Transverse colon (tissue), 4 donors: ENCODE measurements at places on chromosomes 5 and 9.

DNA sequence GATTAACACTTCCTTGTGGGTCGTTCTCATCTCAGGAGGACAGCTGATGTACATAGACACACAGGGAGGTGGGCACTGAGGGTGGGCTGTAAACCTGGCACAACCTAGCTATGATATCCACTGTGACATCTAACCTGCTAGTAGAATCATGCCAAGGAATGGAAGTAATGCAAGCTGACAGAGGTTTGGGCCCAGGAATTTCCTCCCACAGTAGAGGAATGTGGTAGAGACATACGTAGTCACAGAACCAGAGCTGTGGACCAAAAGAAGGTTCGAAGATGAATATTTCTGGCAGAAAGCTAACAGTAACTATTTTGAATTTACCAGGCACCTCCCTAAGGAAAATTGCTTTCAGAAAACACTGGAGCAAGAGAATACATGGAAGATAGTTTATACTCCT is 15.2 kb upstream of the DNAJC25 start:
- no peak for DNase-seq

DNA sequence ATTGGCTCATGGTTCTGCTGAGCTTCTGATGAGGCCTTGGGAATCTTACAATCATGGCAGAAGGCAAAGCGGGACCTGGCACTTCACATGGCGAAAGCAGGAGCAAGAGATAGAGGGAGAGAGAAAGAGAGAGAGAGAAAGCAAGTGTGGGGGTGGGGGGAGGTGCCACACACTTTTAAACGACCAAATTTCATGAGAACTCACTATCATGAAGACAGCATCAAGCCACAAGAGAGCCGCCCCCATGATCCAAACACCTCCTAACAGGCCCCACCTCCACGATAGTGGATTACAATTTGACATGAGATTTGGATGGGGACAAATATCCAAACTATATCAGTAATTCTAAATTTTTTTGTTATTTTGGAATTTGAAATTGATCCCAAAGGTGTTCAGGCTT is 553.9 kb downstream of the PRR16 start:
- DNase-seq, result no peak

GRCh38 chr9:73132034-73132776 is 19.5 kb upstream of the ANXA1 start:
- peak; percentile 65 for DNase-seq

DNA sequence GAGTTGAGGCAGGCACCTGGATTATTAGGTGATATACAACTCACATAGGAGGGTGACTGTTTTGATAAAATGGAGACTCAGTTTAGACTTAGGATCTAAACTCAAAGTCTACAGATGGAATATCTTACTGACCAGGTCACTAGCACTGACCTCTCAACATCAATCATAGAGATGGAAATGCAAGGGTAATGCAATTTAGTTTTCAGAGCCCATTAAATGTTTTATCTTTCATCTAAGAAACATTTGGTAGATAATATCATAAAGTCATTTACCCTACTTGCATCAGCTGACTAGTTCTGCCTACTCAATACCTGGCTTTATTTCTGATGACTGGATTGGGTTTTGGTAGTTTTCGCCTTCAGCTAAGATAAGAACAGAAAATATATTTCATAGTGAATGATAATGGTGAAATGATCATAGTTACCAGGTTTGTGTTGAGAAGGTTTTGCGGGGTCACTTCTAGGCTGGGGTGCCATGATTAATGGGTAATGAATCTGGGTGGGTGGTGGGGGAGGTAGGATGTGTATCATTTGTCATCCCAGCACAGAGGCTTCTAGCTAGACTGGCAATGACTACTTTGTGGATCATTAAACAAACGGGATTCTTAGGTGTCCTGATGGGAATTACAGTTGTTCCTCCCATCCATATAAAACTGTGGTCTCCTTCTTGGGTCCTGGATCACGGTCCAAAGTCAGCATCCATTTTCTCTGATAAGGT is 173.4 kb downstream of the PPP2R2B start:
- DNase-seq, result no peak

DNA sequence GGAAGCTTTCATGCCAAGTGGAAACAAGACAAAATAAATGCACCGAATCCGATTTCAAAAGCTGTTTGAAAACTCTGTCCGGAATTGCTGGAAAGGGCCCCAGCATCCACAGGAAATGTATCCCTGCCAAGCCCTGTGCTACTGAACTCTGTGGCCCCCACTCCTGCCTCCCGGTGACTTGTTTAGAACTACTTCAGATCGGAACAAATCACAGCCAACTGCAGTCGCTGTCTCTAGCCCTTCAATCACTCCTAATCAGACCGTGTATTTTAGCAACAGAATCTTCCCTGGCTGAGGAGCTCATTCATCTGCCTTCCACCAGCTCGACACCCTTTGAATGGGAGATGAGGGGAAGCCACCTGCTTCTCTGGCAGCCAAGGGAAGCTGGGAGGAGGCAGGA is 94.1 kb downstream of the KCNIP1 start:
- DNase-seq, result no peak

GRCh38 chr9:97411789-97412625 is at the start of gene TDRD7:
Gene TDRD7 (plus strand): TSS chr9:97412096. CDS start chr9:97428466, 16,370 bp downstream.
- DNase-seq, result peak; percentile 93

DNA sequence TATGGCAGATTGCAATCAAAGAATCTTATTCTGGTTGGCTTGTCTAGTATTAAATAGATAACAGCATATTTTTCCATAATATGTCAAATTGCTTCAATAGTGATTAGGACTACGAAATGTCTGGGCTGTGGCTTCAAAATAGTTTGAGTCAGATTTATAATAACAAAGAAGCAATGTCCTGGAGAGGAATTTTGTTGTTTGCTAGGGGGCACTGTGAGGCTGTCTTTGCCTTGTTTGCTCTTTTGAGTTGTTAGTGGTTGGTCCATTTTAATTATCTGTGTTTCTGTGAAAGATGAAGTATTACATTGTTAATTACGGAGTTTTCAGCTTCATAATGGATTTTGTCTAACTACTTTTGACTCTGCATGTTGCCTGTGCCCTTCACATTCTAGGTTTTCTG is 713.6 kb downstream of the TLE4 start:
- no peak for DNase-seq

- no peak for DNase-seq
These were observed 356.0 kb downstream of the DMAC1 start for GRCh38 chr9:7443541-7443940.

DNA sequence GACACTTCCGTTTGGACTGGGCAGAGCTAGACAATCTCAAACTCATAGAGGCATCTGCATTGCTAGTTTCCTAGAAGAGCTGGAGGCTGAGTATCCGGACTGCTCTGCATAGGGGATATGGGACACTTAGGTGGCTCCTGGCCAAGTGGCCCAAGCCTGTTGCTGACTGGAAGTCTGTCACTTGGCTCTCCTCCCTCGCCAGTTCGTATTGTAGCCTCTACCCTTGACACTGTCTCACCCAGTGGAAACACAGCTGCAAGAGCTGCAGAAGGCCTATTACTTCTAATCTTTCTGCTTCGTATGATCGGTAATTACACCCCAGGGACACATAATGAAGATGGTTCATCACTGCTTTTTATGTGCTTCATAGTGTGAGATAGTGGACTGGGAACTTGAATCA is 34.7 kb downstream of the ITGA1 start:
- no peak for DNase-seq

DNA sequence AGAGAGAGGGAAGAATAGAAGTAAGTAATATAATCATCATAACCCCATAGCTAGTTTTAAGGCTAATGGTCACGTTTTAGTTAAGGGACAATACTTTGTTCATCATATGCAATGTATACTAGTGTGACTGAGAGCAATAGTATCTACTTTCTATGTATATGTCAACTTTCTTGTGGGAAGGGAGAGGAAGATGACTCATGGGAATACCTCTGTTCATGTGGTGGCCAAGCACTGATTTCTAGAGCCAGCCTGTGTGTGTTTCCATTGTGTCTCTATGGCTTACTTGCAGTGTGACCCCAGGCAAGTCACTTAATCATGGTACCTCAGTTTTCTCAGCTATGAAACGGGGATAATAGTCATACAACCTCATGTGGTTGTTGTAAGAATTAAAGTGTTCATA is 639.6 kb downstream of the CETN3 start:
- no peak for DNase-seq

DNA sequence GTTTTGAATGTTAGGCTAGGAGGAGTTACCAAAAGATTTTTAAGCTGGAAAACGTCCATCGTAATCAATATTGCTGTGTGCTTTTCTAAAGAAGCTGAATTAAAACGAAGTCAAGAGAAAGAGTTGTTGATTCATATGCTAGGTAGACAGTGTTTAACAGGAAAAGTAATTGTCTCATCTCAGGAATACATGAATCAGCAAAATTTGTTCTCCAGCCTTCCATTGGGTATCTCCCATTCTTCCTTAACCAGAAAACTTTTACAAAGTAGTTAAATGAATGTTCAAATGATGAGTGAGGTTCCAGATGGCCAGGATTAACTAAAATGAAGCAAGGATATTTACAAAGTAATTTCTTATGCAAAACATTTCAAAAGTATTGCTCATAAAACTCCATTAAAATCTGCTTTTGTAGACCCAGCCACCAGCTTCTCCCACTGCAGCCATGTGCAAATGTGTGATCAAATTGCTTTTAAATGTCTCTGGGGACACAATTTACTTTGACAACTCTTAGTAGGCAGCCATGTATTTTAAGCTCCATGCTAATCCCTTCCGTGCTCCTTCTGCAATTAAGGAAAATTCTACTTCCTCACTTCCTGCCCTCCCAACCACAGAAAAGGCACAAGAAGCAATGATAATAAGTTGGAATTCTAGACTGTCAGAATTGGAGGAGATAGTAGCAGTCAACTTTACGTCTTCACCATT is 121.2 kb downstream of the HTR4 start:
- DNase-seq, result no peak

GRCh38 chr9:105672711-105673234 is 10.5 kb downstream of the TAL2 start:
- DNase-seq, result no peak

- DNase-seq, result no peak
These were observed 43.6 kb downstream of the NACC2 start for GRCh38 chr9:136051453-136051836.

DNA sequence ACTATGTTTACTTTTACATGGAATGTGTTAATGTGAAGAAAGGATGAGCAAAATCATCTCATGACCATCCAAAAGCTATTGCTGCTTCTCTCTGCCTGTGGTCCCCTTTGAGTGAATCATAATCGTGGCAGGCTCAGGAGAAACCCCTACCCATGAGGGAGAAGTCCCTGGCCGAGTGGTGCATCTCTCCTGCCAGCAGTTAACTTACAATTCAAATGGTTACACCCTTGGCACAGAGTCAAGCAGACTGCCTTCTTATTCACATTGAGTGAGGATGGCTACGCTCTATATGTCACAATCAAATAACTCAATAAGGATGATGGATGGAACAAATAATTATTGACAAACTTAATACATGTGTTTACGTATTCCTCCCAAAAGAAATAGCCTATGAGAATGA is 179.1 kb downstream of the FGF1 start:
- no peak for DNase-seq

- no peak for DNase-seq
These were observed 94.4 kb downstream of the ADRB2 start for GRCh38 chr5:148920646-148921288.
